Sigmoid colon (tissue), 7 donors: ENCODE measurements at places on chromosomes 6 and 20. TPM values are rescaled to one million over a fixed set of nuclear protein-coding genes. Genes with fewer than 3 reads are reported as not detected.

SAMHD1 gene
- 154 TPM for total RNA-seq

MLN gene
- not detected for total RNA-seq

SAPCD1 gene
- 4.2 TPM for total RNA-seq

CD40 gene
- total RNA-seq = 15.6 TPM

STAU1 gene
- 82.8 TPM for total RNA-seq

MEP1A gene
- 0.36 TPM for total RNA-seq

RAB44 gene
- total RNA-seq = not detected

NRN1 gene
- total RNA-seq = 6.0 TPM

C6orf58 gene
- total RNA-seq = not detected

HCRTR2 gene
- total RNA-seq = not detected

ALDH5A1 gene
- 3.0 TPM for total RNA-seq

PLCB1 gene
- 86.7 TPM for total RNA-seq

PKIB gene
- total RNA-seq = not detected

COL12A1 gene
- total RNA-seq = 328 TPM

OXT gene
- total RNA-seq = not detected

SLC17A3 gene
- total RNA-seq = not detected

DNA sequence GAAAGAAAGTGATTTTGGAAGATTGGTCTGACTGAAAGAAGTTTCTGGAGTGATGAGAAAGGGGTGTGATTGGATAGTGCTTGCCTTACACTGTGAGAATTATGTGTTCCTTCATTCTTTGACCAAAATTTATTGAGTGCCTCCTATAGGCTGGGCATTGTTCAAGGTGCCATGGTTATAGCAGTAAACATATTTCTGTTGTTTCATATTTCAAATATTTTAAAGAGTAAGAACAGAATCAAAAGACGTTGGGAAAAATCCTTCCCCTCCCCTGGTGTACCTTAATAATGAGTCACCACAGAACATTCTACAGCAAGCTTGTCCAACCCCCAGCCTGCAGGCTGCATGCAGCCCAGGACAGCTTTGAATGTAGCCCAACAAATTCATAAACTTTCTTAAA lies 78.6 kb downstream of the GCLC start:
- H3K4me3 ChIP-seq = no peak overlapping the region
- no peaks in the 10 kb centered on the region for H3K36me3 ChIP-seq
- H3K4me1 ChIP-seq = no peaks in the 10 kb centered on the region
- H3K27me3 ChIP-seq = no peaks in the 10 kb centered on the region
- no peak for DNase-seq
- H3K27ac ChIP-seq = peak overlapping the region; percentile 17

DNA sequence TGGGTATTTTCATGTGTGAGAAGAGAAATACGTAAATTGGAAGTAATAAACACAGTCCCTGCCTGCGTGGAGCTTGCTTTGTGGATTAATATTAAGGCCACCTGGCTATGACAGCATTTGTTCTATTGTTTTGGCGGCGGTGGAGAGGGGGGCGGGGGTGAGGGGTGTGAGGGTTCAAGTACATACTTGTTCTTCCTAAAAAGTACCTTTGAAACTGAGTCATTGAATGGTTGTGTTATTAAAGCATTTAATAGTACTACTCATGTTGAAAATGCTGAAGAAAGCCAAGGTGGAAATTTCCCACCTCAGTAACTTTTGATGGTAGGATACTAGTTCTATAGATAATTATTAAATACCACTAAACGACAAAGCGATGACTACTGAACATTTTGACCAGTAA lies 95.0 kb downstream of the FOXC1 start:
- no peak for DNase-seq
- no peak overlapping the region for H3K4me3 ChIP-seq
- no peaks in the 10 kb centered on the region for H3K36me3 ChIP-seq
- H3K27me3 ChIP-seq = no peaks in the 10 kb centered on the region

DNA sequence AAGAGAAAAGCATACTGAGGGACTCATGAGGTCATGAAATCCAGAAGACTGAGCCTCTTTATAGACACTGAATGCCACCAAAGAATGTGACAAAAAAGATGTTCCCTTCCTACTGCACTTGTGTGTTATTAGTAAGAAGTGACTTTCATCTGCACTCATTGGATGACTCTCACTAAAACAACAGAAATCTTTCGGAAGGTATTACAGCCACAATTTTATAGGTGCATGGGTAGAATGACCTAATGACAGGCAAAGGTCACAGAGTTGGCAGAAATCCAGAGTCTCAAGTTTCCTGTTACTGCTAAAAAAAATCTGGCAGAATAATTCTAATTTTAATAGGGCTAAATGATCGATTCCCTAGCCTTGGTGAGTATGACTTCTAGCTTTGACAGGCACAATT lies 13.3 kb downstream of the PKHD1 start:
- no peaks in the 10 kb centered on the region for H3K4me1 ChIP-seq
- H3K4me3 ChIP-seq = no peak overlapping the region
- H3K36me3 ChIP-seq = no peaks in the 10 kb centered on the region
- no peak overlapping the region for H3K27ac ChIP-seq

- H3K27ac ChIP-seq = no peak overlapping the region
- no peak overlapping the region for H3K4me3 ChIP-seq
- H3K36me3 ChIP-seq = no peaks in the 10 kb centered on the region
- H3K4me1 ChIP-seq = peaks cover 17% of the 10 kb centered on the region
- H3K27me3 ChIP-seq = no peaks in the 10 kb centered on the region
- DNase-seq = no peak
Observed at GRCh38 chr6:148842296-148843019, 95.6 kb downstream of the UST start.

DNA sequence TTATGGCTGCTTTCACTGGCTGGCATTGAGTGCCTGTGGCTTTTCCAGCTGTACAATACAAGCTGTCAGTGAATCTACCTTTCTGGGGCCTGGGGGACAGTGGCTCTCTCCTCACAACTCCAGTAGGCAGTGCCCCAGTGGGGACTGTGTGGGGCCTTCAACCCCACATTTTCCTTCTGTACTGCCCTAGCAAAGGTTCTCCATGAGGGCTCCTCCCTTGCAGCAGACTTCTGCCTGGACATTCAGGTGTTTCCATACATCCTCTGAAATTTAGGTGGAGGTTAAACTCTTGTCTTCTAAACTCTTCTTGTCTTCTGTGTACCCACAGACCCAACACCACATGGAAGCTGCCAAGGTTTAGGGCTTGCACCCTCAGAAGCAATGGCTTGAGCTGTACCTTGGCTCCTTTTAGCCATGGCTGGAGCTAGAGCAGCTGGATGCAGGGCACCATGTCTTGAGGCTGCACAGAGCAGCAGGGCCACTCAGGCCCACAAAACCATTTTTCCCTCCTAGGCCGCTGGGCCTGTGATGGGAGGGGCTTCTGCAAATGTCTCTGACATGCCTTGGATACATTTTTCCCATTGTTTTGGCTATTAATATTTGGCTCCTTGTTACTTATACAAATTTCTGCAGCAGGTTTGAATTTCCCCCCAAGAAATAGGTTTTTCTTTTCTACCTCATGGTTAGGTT lies 9.6 kb downstream of the PEX7 start:
- H3K27ac ChIP-seq = no peak overlapping the region
- peaks cover 26% of the 10 kb centered on the region for H3K36me3 ChIP-seq
- H3K27me3 ChIP-seq = no peaks in the 10 kb centered on the region
- DNase-seq = no peak

GRCh38 chr6:167293088-167293589 lies 2.0 kb downstream of the UNC93A start:
- no peak for DNase-seq
- H3K27ac ChIP-seq = no peak overlapping the region
- H3K4me3 ChIP-seq = no peak overlapping the region
- H3K27me3 ChIP-seq = no peaks in the 10 kb centered on the region

DNA sequence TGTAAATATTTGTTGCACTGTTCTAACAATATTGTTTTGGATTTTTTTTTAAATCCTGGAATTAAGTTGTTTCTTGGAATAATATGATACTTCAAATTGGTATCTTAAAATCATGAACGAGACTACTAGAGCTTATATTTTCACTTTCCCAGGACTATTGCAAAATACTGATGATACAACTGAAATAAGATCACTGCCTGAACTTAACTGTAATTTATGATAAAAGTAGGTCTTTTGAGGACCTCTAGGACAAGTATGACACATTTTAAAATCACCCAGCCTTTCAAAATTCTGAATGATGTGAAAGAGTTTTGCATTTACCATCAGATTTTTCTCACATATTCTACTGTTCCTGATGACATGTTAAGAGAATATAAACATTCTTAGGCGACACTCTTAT lies 8.6 kb upstream of the UBE2J1 start:
- no peak overlapping the region for H3K4me3 ChIP-seq
- no peaks in the 10 kb centered on the region for H3K4me1 ChIP-seq
- DNase-seq = no peak

DNA sequence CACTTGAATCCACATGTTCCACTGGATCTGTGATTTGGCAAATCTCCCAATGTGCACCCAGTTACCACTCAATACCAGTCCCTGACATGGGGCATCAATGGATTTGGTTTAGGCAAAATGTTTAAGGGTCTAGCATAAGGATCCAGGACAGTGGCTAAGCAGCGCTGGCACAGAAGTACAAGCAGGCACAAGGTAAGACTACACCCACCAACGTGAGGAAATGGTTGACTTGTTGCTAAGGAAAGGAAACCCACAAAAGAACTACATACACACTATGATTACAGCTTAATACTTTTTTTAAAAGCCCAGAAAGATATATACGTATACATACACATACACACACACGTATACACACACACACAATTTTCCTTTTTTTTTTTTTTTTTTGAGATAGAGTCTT lies 79.0 kb downstream of the DNAAF9 start:
- H3K4me3 ChIP-seq = no peak overlapping the region
- no peaks in the 10 kb centered on the region for H3K27me3 ChIP-seq
- H3K4me1 ChIP-seq = no peaks in the 10 kb centered on the region

DNA sequence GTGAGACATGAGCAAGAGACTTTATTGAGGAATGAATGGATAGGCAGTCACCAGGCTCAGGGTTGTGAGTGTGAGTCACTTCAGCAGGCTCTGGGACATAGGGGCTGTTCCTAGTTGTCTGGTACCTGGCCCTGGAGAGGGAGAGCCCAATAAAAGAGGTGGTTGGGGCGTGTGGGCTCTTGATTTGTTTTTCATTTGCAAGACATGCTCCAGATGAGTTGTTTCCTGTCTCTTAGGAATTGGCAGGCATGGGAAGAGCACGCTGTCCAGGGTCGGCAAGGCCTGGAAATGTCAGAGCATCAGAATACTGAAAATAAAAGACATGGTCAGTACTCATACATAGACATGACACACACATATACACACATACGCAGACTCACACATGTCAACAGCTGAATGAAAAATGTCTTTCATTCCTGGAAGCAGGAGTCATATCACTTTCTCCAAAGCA lies 166.3 kb upstream of the SULF2 start:
- H3K27ac ChIP-seq = no peak overlapping the region
- H3K4me3 ChIP-seq = no peak overlapping the region

DNA sequence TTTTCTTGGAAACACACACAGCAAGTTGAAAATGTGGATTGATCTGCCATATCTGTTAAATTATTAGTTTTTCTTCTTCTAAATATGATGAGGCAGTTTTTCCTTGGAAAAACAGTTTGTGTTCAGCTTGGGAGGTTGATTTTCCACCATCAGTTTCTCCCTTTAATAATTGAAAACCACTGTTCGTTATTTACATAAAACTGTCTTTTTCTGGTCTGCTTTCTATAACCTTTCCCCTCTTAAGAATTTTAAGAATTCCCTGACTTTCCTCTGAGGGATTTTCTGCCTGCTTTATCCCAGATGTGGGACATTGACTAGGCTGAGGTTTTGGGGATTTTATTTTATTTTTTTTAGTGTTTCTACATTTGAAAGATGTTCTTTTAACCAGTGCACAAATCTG lies 27.2 kb downstream of the DSE start:
- H3K4me1 ChIP-seq = no peaks in the 10 kb centered on the region
- no peaks in the 10 kb centered on the region for H3K36me3 ChIP-seq
- H3K4me3 ChIP-seq = no peak overlapping the region
- no peak for DNase-seq

- no peaks in the 10 kb centered on the region for H3K4me1 ChIP-seq
- DNase-seq = no peak
- H3K4me3 ChIP-seq = no peak overlapping the region
- H3K27me3 ChIP-seq = no peaks in the 10 kb centered on the region
- H3K36me3 ChIP-seq = no peaks in the 10 kb centered on the region
- H3K27ac ChIP-seq = no peak overlapping the region
Observed at GRCh38 chr20:54063992-54064676, 6.3 kb downstream of the BCAS1 start.

DNA sequence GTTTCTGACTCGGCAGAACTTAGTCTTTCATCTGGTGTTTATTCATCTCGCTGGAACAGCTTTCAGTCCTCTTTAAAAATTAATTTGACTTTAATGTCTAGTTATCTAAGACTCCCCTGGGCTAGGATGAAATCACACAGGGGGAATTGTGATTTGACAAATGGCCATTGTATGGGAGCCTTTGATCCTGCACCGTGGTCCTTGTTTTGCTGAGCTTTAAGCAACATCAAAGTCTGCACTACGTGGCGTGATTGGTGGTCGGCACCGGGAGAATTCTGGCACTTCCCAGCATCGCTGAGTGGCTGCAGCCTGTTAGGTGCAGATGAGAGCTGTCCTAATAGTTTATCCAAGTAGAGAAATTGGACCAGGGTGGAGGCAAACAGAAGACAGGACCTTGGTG lies 146.9 kb downstream of the TBC1D7 start:
- H3K4me3 ChIP-seq = no peak overlapping the region
- H3K27ac ChIP-seq = no peak overlapping the region
- DNase-seq = no peak
- no peaks in the 10 kb centered on the region for H3K4me1 ChIP-seq

GRCh38 chr6:108581237-108581931 lies 20.7 kb downstream of the FOXO3 start:
- no peak overlapping the region for H3K4me3 ChIP-seq

DNA sequence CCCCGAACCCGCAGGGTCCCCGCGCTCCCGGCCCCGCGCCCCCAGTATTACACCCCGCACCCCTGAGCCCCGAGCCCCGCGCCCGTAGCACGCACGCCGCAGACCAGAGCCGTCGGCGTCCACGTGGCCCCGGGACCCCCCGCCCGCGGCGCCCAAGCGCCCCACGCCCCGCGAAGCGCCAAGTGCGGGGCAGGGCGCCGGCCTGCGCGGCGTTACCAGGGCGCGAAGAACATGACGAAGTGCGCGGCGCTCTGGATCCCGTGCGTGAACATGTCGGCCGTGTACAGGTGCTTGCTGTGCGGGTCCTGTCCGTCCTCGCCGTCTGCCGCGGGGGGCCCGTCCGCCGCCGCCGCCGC lies 312 bp downstream of the TXNDC5 start:
- no peaks in the 10 kb centered on the region for H3K36me3 ChIP-seq
- peaks cover 15% of the 10 kb centered on the region for H3K4me1 ChIP-seq
- peak overlapping the region; percentile 72 for H3K27ac ChIP-seq
- DNase-seq = no peak

DNA sequence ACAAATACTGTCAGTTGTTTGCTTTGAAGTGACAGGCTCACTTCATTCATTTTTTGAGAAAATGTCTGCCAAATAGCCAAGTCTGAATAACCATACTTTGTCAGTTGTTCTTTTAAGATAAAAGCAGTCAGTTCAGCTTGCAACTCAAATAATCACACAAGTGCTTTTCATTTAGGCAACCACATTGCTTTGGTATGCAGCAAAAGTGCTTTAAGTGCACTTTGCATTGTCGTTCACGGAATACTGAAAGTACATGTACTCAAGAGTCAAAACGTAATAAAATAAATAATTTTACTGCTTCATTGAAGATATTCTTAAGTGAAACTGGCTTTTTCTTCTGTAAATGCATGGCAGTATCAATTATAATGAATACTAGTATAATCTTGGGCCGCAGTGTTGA lies 107.2 kb downstream of the MMS22L start:
- DNase-seq = no peak
- no peaks in the 10 kb centered on the region for H3K4me1 ChIP-seq
- no peaks in the 10 kb centered on the region for H3K36me3 ChIP-seq
- H3K27ac ChIP-seq = no peak overlapping the region
